Urinary bladder (tissue), 4 donors: ENCODE measurements at places on chromosomes 2 and 18. TPM values are rescaled to one million over a fixed set of nuclear protein-coding genes. Genes with fewer than 3 reads are reported as not detected.

Gene EML6
- 1.4 TPM for polyA plus RNA-seq

DNA sequence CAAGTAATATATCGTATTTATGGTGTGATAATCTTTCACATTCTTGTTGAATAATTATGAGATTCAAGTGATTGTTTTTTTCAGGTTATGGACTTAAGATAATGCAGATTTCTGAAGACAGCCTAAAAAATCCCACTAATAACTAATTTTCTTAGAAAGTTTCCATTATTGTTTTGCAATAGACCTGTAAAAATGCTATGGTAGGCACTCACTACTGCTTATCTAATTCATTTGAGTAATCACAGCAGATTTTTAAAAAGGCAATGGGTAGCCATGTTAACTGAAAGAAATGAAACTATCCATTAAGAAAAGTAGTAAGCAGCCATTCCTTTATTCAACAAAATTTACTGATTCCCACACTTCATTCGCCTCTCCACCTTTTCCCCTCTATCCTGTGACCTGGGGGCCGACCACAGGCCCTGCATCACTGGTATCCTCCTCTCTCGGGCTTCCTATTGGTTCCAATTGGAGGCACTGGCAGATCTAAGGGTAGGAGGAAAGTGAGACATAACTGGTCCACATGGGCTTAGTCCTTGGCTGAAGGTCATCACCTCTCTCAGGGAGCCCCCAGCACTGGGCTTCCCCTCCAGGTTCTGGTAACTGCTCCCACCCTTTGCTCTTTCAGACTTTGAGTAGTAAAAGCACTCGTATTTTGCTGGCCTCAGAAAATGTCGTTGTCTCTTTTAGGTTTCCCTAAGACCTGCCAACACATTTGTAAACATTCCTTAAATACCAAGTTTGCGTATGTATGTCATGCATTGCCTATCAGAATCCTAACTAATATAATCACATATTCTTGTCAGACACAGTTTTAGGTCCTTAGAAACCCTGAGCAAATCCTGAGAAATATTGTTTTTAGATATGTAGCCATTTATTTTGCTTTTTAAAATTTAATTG, 18.5 kb downstream of the RBMS1 start:
- no peak for DNase-seq

Gene EPC2
- 18.9 TPM for polyA plus RNA-seq

Gene RGPD3
- polyA plus RNA-seq = 0.32 TPM

Gene GALNT13
- 0.96 TPM for polyA plus RNA-seq

Gene CEBPZOS
- polyA plus RNA-seq = 27.8 TPM

Gene THSD7B
- polyA plus RNA-seq = 0.11 TPM

- DNase-seq = no peak
These were observed 1046.7 kb upstream of the SLC39A10 start for GRCh38 chr2:194610297-194610696.

Gene LINC00305
- polyA plus RNA-seq = not detected

- DNase-seq = no peak
These were observed 17.5 kb upstream of the ADAM17 start for GRCh38 chr2:9573013-9573720.

DNA sequence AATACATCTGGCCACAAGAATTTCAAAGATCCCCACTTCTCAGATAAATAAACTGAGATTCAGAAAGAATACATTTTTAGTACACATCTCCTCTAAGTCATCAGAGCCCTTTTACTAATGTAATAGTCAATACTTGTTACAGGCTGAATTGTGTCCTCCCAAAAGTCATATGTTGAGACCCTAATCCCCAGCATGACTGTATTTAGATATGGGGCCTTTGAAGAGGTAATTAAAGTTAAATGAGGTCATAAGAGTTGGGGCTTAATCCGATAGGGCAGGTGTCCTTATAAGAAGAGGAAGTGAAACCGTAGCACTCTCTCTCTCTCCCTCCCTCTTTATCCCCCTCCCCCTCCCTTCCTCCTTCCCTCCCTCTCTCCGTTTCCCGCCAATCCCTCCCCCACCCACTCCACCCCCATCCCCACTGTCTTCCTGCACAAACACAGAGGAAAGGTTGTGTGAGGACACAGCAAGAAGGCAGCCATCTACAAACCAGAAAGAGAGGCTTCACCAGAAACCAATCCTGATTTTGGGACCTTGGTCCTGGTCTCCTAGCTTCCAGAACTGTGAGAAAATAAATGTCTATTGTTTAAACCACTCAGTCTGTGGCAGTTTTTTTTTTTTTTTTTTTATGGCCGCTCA, 66.6 kb upstream of the ZNF397 start:
- no peak for DNase-seq

Gene HOXD12
- 0.09 TPM for polyA plus RNA-seq

DNA sequence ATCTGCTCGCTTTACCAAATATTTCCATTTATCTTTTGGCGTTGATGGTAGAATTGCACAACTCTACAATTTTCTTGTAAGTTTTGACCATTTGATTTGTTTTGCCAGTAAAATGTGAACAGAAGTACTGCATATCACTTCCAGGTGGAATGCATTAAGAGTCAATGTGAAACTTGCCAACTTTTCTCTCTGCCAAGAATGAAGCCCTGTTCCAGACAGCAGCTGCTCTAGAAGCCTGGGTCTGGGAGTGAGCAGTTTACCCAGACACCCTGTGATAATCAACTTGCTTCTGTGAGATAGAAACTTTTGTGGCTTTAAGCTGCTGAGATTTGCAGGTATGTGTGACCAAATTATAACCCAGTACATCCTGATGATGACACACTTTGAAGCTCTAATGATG, 115.9 kb upstream of the SYT4 start:
- DNase-seq = peak; percentile 6

DNA sequence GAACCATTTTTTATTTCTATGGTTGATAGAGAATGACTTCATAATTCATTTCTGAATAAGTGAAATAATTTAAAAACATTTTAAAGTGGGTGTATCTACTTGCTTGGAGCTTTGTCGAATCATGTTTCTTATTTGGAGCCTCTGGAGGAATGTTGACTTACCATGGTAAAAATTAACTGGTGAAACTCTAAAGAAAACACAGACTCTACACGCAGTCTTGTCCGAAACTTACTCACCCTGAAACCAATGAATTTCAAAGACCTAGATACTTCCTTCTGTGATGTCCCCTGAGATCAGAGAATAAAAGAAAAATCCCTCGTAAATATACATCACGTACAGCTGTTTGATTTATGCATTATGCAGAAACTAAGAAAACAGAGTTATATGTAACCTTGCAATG, 665.2 kb upstream of the NRXN1 start:
- no peak for DNase-seq

DNA sequence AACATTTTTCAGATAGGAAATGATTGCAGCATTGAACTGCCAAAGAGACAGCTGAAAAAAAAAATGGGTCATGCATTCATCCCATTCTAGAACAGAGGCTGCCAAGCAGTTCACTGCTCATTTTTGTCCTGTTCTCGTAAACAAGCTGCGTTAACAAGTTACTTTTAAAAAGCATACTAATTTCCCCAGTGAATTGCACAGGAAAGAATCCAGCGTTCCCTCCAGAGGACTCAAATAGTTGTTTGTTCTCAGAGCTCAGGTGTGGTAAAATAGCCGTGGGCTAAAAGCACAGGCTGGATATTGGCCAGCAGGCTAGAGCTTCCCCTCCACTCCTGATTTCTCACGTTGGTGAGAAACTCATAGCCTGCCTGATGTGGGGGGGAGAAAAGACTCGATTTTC, 76.1 kb upstream of the AQP4 start:
- DNase-seq = no peak

- no peak for DNase-seq
These were observed 486.3 kb upstream of the MAP2 start for GRCh38 chr2:208937521-208937920.

GRCh38 chr2:131659168-131659572, 131.5 kb downstream of the CCDC74A start:
- DNase-seq = no peak

Gene HSBP1L1
- 8.6 TPM for polyA plus RNA-seq

GRCh38 chr2:6926071-6926732, 9.0 kb downstream of the RNF144A start:
- no peak for DNase-seq

GRCh38 chr2:223368481-223368880, 233.7 kb downstream of the SCG2 start:
- DNase-seq = no peak

DNA sequence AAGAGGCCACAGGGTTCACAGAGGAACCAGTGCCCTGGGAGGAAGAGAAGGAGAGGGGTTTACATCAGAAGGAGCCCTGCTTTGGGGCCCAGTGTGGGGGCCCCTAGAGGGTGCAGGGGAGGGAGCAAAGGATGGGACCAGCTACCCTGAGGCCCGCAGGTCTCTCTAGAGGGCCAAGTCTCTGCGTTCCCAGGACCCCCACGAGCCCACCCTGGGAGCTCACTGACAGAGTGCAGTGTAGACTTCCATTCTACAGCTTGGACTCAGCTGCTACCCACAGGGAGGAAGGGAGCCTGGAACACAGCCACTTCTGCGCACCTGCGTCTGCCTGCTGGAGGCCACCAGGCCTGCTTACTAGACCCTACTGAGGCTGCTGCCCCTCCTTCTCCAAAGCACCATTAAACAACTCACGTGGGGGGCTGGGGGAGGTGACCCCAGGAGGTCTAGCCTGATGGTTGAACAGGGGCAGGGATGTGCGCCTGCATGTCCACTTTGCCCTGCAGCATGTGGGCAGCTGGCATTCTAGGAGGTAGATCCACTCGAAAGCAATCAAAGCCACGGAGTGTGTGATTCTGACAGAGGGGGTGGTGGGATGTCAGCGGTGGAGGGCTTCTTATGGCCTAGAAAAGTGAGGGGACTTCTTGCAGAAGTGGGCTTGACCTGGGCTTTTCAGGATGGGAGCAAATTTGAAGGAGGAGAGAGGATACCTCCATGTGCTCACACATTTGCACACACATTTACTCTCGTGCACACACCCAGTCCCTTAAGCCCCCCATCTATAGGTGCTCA, 90.2 kb downstream of the ZFP36L2 start:
- no peak for DNase-seq

Gene REEP1
- 39.5 TPM for polyA plus RNA-seq

DNA sequence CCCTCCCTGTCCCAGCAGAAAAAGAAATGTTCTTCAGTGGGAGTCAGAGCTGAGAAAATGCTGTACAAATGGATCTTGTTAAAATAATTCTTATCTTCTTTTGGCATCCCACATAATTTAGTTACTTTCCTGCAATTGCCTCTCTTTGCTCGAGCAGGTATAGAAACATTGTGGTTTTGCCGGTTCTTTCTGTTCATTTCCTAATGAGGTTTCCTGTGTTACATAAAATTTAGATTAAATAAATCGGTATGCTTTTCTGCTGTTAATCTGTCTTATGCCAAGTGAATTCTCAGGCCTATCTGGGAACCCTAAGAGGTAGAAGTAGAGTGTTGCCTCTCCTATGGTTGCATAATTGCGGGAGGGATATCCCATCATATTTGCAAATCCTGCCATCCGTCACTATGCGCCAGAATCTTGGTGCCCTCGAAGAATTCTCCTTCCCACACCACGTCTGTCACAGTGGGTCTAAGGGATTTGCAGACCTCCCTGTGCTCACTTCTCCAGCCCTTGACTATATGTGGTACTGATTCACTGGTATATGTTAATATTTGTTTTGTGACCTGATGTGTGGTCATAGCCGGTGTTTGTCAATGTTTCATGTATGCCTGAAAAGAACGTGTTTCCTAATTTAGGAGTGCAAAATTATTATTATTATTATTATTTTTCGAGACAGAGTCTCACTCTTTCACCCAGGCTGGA, 12.2 kb upstream of the HDAC4 start:
- DNase-seq = no peak

DNA sequence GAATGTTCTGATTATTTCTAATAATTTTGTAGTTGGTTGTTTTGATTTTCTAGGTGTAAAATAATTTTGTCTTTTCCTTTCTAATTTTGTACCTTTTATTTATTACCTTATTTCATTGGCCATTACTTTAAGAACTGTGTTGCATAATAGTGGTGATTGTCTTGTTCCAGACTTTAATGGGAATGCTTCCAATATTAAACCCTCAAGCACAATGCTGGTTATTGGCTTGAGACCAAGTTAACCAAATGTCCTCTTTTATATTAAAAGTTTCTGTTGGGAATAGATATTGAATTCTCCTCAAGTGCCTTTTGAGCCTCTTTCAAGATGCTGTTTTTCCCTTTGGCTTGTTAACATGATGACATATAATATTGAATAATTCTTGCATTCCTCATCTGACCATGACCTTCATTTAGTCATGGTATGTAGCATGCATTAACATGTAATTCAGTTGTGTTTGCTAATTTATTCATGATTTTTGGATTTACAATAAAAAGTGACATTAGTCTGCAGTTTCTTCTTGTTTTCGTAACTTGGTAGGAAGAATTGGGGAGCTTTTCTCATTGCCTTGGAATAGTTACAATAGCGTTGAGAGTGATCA, 141.7 kb downstream of the DIS3L2 start:
- DNase-seq = no peak

GRCh38 chr2:18339326-18339725, 221.1 kb downstream of the RDH14 start:
- DNase-seq = no peak

- DNase-seq = no peak
These were observed 21.4 kb upstream of the PTPRM start for GRCh38 chr18:7545734-7546133.

Gene DUSP2
- polyA plus RNA-seq = 18.1 TPM

DNA sequence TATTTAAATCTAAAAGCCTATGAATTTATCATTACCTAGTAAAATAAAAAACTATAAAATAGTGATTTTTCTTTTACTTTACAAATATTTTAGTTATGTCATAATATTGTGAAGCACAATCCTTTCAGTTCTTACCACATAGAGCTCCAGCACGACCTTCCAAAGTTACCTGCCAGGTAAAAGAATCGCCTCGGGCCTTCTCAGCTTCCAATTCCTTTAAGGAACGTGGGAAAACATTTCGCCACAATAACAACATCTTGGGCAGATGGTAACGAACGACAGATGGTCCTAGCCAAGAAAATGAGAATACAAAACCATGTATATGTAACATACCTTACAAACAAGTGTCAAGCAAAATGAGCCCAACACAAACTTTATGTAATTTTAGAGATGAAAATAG, 23.7 kb downstream of the HEATR5B start:
- no peak for DNase-seq

DNA sequence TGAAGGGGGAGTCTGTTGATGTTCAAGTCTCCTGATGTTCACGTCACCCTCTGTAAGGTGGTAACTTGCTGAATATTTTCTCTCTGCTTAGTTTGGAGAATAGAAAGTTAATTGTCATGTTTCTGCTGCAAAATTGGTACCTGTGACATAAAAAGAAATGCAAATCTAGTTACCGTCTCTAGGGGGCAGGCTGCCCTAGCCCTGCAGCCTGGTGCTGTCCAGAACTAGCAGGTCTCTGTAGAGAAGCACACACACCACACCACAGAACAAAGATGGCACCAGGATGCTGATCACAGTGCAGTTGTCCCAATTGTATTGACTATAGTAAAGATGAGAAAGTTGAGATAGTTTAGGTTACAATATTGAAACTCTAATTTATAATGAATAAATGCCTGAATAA, 47.0 kb downstream of the SLC9A4 start:
- DNase-seq = no peak

Gene NPPC
- 0.37 TPM for polyA plus RNA-seq

DNA sequence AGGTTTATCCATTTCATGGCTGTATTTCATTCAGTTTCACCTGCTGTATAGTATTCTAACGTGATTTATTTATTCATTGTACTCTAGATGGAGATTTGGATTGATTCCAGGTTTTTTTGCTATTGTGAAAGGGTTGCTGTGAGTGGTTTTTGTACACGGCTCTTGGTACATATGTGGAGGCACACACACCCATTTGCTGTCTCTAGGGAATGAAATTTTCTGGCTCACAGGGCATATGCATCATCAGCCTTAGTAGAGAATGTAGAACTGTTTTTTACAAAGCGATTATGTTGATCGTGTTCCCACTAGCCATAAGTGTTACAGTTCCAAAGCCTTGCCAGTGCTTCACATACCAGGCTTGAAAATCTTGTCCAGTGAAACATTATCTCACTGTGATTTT, 5.1 kb downstream of the SPTBN1 start:
- DNase-seq = no peak
